ENCODE measurements at places on chromosomes 12 and 14.

DNA sequence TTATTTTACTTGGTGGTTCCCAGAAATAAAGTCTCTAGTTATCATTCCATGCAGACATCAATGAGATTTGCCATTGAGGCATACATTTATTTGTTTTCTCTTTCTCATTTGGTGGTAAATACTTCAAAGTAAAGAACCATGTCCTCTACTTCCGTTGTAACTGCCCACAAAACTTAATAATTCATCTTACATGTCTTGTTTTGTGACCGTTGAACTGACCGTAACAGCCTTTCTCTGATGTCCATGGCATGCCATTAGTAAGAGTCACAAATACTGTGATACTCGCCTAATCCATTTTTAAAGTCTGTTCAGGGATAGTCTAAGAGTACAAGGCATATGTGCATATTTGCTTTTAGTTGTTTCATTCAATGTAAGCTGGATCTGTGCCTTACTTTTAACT lies 145.3 kb downstream of the ETV6 start:
- no peak for DNase-seq

GRCh38 chr12:94404854-94405253 lies 54.8 kb downstream of the CEP83 start:
- no peak for DNase-seq

- DNase-seq: no peak
Measured at GRCh38 chr14:76386944-76387782, 11.2 kb downstream of the ESRRB start.

- DNase-seq: no peak
Measured at GRCh38 chr14:88551980-88552431, 2.8 kb downstream of the PTPN21 start.

DNA sequence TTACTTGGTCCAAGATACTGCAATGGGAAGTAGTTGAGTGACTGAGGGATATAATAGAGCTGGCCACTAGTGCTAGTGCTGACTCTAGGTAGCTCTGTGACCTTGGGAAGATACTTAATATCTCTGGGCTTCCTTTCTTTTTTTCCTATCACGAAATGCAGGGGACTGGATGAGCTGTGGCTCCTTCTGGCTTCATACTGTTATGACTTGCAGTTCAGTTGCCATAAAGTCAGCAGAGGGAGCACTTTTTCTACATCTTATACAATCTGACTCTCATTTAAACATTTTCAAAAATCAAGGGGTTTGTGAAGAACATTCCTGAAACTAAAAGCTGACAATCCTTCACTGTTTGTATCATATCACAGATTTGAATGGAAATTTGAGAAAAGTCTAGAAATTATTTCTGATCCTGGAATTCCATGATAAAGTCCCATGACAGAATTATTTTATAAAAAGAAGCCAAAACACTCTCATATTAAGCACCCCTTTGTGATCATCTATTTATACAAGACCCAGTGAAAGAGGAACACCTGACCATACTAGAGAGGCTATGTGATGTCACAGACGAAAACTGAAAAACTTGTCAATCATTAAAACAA lies 5.3 kb downstream of the BHLHE41 start:
- no peak for DNase-seq

DNA sequence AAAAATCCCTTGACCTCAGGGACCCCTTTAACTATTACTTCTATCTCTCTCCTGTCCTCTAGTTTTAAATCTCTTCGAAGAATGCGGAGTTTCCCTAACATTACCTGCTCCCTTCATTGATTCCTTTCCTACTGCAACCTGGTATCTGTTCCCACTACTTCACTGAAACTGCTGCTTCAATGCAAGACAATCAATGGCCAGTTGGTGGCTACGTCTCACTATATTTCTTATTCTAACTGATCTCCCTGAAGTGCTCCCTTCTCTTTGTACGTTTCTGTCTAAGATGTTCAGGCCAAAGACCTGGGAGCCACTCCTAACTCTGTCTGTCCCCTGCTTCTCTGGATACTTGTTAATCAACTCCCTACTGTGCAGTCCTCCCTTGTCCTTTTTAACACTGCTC lies 10.3 kb upstream of the KCNA1 start:
- no peak for DNase-seq

- DNase-seq: no peak
Measured at GRCh38 chr12:94222351-94223084, 74.1 kb downstream of the PLXNC1 start.

- no peak for DNase-seq
Measured at GRCh38 chr14:98951521-98952152, 320.4 kb downstream of the BCL11B start.

DNA sequence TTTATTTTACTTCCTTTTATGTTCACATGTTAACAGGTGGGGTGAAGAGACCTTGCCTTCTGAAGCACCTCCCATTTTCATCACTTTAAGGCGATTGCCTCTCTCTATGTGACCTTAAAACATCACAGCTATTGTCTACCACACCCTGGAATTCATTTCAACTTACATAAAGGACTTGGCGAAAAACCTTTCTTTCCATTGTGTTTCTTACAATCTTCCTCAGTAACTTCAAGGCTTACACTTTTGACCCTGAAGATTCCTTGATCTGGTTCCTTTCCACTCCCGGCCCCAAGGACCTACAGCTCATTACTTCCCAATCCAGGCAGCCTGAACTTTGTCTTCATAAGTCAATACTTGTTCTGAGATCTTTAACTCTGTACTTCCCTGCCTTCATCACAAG lies 443.3 kb downstream of the ADAMTS20 start:
- no peak for DNase-seq

- DNase-seq: no peak
Measured at GRCh38 chr14:69101331-69101826, 51.5 kb downstream of the DCAF5 start.

GRCh38 chr14:100067971-100068959 lies 3.0 kb downstream of the EVL start:
- no peak for DNase-seq

GRCh38 chr14:51951656-51952055 lies 37.7 kb upstream of the RTRAF start:
- DNase-seq: no peak

DNA sequence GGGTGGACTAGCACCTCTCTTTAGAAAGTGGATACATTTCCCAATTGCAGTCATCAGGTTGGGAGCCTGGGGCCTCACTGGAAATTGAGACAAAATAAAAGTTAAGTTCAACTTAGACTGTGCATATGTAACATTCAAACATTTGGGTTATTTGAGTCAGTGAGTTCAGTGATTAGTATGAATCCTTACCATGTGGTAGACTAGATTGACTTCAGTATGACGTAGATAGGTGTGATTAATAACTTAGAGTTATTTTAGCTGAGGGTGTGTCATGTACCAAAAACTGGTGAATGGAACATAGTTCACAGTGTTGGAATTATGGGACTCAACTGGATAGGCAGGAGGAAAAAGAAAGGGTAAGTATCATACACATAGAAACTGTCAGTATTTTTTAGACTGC lies 8.0 kb upstream of the SSTR1 start:
- DNase-seq: no peak

DNA sequence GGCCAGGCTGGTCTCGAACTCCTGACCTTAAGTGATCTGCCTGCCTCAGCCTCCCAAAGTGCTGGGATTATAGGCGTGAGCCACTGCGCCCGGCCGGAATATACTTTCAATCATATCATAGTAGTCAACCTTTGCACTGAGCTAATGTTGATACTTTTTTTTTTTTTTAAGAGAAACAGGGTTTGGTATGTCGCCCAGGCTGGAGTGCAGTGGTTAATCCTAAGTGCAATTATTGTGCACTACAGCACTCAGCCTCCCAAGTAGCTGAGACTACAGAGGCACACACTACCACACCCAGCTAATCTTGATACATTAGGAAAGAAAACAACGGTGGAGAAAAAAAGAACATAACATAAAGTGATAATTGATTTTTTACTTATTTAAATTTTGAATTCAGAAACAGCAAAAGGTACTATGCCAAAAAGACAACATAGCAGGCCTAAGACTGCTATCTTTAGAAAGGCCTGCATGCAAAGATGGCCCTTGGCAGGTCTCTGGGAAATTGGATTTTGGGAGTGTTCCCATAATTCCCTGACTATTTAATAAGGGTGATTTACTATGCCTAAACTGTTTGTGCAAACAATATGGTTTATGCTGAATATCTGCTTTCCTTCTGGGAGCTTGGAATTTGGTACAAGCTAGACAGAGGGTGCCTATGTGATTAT lies 15.5 kb downstream of the BTBD7 start:
- DNase-seq: no peak

DNA sequence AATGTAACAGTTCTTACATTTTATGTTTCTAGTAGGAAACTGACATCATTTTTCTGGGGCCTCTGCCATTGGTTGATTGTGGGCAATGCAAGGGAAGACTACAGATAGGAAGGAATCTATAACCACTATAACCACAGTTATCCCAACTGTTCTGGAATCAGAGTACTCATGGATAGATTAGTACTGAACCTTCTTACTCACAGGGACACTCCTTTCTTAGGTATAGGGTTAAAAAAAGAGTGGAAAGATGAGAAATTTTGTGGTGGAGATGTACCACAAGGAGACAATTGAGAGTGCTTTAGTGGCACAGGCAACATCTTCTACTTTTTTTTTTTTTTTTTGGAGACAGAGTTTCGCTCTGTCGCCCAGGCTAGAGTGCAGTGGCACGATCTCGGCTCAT lies 21.0 kb downstream of the TMEM116 start:
- no peak for DNase-seq

GRCh38 chr14:87995500-87996290 lies 2.7 kb upstream of the GALC start:
- no peak for DNase-seq

DNA sequence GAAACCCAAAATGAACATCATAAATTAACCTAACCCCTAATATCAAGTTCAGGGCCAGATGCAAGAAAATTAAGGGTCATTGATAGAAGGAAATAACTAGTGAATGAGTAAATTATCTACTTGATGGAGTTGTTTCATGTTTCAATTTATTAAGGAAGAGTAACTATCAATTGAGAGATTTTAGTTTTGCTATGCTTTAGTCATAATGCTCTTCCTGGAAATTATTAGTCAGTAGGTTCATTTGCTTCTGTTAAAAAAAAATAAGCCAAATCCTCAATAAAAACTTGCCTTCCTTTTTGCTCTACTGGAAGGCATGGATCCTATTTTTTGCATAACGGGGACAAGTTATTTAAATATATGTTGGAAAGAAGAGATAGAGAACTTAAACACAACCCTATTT lies 59.0 kb upstream of the HIF1A start:
- no peak for DNase-seq

- DNase-seq: no peak
Measured at GRCh38 chr12:44379831-44380230, 496.3 kb downstream of the NELL2 start.

DNA sequence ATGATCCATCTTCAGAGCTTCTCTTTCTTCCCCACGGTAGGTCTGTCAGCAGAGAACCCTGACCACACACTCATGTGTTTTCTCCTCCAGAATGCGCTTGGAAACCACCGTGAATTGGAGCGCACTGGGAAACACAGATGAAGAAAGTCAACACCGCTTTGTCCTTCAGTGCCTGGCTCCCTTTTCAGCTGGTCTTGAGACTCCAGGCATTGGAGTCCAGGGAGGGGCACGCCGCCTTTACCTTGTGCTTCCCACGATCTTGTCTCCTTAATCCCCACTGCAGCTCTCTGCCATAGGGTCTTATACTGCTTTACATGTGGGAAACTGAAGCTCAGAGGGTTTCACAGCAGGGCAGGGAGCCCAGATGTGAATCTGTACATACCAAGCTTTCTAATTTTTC lies 1.1 kb downstream of the FAM90A1 start:
- DNase-seq: no peak
